ENCODE measurements at places on chromosomes 12 and 14.

- no peak for DNase-seq
These were observed 212.5 kb downstream of the CRADD start for GRCh38 chr12:93889516-93890212.

DNA sequence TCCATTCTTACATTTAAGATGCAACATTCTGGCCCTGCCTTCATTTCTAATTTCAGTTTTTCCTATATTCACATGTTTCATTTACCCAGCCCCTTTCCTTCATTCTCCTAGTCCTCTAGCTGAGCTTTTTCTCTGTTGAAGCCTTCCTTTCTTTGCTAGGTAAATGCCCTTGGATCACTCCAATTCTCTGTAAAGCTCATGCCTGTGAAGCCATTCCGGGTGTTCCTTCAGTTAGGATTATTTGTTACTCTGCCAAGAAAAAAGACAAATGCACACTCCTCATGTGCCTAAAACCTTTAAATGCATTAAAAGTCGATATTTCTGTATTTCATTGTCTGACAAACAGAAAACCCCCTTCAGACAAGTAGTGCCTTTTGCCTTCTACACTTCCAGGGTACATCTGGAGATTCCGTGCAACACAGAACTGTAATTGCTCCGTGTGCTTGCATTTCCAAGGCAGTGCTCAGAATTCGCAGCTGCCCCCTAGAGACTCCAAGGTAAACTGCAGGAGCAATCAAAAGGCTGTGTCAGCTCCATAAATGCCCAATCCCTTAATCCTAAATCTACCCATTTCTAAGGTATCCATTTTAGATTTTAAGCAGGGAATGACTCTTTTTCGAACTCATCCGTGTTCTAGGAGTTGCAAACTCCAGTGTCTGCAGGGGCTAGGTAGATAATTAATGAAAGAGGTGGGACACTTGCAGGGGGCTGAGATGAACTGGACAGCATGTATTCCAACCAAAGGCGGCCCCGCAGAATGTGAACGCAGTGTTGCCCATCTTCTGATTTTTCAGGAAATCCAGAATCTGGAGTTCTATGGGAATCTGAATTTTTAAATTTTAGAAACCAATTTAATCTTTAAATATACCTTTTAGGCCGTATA lies 320.2 kb downstream of the GRIN2B start:
- peak; percentile 60 for DNase-seq

- no peak for DNase-seq
These were observed 1325.7 kb downstream of the SLC16A7 start for GRCh38 chr12:60921541-60921940.

DNA sequence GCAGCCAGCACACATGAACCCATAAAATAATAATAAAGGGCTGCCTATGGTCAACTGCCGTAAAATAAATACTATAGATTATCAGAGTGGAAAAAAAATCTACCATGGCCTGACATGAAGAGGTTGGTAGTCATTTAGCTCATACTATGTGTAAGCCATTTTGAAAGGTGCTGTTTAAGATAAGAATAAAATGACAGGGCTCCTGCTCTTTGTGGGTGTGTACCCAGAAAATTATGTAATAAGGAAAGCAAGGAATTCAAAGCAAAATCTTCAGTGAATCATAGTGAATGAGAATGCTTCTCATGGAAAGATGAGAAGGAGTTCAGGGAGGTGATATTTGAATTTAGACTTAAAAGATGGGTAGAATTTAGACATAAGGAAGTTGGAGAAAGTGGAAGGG lies 42.9 kb upstream of the PPM1H start:
- DNase-seq: peak; percentile 10

GRCh38 chr14:90087433-90087832 lies 25.6 kb downstream of the KCNK13 start:
- peak; percentile 47 for DNase-seq

DNA sequence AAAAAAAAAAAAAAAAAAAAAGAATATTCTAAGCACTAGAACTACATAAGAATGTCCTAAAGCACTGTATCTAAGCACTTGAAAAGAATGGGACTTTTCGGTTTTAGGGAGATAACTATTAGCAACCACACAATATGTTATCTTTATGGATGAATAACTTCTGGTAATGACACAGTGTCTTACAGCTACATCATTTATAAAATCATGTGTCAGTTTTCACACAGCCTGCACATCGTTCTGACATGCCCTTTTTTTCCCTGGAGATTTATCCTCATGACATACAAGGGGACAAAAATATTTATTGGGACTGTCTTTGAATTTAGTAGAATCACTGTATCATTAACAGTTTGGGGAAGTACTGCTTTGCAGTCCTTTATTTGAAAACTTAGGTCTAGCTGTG lies 17.3 kb downstream of the TMEM19 start:
- no peak for DNase-seq

DNA sequence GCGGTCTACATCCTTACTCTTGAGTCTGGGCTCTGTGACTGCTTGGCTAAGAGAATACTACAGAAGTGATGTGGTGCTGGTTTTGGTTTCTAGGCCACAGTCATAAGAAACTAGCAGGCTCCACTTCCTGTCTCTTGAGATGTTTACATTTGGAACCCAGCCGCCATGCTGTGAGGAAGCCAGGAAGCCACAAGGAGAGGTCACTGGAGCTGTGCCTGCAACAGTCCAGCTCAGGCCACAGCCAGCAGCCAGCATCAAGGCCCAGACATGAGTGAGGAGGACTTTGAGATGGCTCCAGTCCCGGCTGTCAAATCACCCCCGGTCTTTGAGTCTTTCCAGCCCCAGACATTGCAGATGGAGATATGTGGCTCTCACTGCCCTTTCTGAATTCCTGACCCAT lies 12.9 kb upstream of the FAM181A start:
- no peak for DNase-seq

DNA sequence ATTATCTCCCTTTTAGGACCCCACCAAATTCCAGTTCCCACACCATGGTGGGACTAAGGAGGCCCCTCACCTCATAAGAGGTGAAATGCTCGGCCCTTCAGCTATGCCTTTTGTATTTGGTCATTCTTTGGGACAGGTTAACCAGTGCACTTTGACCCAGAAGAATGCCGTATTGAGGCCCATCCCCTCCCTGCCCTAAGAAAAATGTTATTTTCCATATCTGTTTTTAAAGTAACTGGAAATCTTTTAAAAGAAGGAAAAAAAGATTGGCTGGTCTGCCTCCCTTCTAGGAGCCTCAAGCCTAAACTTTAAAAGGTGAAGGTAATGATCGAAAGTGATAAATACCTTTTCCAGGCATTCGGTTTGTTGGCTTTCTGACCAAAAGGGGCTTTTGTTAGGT lies 5.7 kb upstream of the HOXC13 start:
- DNase-seq: no peak

DNA sequence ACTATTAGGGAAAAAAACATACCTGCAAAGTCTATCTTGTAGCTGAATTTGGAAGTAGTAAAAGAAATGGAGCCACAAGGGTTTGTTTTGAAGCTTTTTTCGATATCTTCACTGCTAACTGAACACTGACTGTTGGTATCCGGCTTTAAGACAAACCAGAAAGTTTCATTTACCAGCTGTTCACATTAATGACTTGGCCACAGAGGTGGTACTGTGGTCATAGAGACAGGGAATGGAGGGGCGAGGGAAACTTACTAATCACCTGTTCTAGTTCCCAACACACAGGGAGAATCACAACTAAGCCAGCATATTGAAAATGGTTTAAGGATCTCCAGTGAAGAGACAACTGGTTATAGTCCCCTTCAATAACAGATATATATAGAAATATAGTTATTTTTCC lies 44.3 kb downstream of the PARP11 start:
- DNase-seq: no peak

DNA sequence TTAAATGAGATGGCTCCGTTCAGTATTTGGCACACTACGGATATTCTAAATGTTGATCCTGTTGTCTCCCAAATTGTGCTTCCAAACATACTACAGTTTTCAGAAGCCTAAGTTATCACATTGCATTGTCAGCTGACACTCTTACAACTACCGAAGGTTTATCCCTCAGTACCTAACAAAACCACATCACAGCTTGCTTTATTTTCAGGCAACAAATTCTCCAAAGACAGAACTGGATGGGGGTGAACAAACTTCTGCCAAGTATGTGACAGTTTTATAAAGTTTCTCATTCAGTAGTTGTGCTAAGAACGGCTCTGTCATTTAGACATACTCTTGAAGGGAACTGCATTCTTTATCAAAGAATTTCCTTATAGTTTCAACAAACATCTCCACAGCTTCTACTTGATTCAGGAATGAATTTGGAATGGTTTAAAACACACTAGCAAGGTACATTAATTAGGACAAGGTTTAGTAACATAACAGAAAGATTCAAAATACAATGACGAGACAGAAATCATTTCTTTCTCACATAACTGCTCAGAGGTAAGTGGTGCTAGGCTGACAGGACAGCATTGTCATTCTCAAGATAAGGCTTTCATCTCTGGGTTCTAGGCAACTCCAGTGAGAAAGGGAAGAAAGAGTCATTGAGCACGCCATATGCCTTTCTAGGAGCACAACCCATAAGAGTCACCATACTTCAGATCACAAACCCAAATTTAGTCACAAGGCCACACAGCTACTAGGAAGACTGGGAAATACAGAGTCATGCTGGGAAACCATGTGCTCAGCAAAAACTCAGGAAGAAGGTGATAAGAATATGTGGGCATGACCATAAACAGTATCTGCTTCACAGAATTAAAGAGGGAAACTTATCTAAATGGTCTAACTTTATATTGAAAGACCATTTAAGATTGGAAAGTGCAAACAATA lies 100.7 kb downstream of the DUSP6 start:
- DNase-seq: no peak

GRCh38 chr12:110941391-110941790 lies 21.0 kb upstream of the MYL2 start:
- DNase-seq: no peak

GRCh38 chr12:130828895-130829294 lies 10.2 kb downstream of the STX2 start:
- DNase-seq: no peak

- DNase-seq: no peak
These were observed 5.9 kb downstream of the KICS2 start for GRCh38 chr12:64216239-64216638.

GRCh38 chr14:80560800-80561657 lies 349.7 kb upstream of the DIO2 start:
- DNase-seq: no peak
